ENCODE measurements at places on chromosomes 1 and 21.

GRCh38 chr1:10726355-10726754, 70.1 kb downstream of the CASZ1 start:
- no peak for DNase-seq

GRCh38 chr1:9476790-9477463, 62.3 kb upstream of the SLC25A33 start:
- no peak for DNase-seq

- no peak for DNase-seq
Observed at GRCh38 chr1:224289396-224289795, 40.6 kb downstream of the NVL start.

GRCh38 chr1:225691377-225691776, 38.5 kb upstream of the ENAH start:
- DNase-seq: no peak

DNA sequence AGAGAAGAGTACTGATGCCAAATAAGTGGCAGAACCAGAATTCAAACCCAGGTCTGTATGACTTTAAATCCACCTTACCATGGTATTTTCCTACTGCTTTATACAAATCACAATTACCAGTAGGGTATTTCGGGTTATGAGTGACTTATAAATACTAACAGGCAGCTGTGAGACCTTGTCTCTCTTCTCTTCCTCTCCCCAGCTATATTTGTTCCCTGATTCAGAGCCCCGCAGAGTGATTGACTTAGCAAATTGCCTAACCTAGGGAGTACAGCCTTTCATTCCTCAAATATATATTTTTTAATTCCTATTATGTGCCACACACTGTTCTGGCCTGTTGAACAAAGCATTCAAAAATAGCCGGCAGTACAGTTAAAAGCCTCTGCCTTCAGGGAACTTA, 168.0 kb downstream of the CLEC20A start:
- no peak for DNase-seq

- no peak for DNase-seq
Observed at GRCh38 chr1:2543543-2544092, 12.6 kb upstream of the TNFRSF14 start.

GRCh38 chr1:241396747-241397681, 40.0 kb upstream of the RGS7 start:
- no peak for DNase-seq

DNA sequence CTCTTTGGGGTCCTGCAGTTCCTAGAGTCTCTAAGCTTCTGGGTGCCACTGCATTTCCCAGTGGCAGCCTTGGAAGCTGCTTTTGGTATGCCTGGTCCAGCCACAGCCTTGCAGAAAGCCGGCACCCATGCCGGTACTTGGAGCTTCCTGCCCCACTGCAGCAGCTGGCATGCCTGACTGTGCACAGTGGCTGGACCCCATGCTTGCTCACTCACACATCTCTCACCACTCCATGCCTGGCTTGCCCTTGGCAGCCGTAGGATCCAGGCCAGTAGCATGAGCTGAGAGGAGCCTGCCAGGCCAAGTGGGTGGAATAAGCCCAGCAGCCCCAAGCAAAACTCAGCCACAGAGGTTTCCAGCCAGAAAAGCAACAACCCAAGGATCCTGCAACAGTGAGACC, 20.3 kb upstream of the FNBP1L start:
- DNase-seq: no peak

- no peak for DNase-seq
Observed at GRCh38 chr1:201896951-201897391, 8.3 kb downstream of the SHISA4 start.

- DNase-seq: no peak
Observed at GRCh38 chr1:170310014-170310405, 164.3 kb downstream of the NTMT2 start.

- no peak for DNase-seq
Observed at GRCh38 chr1:217673387-217673786, 42.2 kb downstream of the SPATA17 start.

DNA sequence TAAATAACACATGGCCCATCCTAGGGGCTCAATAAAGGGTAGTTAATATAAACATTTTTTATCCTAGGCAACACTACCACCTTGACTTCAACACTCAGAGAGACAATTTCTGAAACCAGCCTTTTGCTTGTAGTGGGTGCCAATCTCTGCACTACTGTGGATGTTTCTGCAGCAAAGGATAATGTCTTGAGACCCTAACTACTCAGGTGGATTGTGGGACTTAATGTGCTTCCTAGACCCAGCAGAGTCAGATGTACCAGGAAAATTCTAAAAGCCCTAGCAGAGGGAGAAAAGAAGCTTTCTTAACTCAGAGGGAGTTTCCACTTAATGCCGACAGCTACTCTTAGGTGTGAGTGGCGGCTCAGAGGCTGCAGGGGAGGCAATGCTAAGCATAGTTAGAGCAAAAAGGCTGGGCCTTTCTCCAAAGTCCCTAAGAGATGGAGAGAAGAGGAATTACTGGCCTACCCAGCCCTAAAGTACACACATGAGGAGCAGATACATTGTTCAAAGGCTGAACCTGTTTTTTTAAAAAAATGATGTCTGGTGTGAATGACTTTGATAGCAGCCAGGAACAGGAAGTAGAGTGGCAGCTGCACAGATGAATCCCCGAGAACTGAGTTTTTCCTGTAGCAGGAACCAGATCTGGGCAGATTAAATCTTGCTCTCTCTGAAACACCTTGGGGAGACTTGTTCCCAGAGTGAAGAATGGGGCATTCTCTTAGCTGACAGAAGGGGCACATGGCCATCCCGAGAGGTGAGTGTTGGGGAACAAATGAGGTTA, 33.5 kb upstream of the ABCD3 start:
- no peak for DNase-seq

DNA sequence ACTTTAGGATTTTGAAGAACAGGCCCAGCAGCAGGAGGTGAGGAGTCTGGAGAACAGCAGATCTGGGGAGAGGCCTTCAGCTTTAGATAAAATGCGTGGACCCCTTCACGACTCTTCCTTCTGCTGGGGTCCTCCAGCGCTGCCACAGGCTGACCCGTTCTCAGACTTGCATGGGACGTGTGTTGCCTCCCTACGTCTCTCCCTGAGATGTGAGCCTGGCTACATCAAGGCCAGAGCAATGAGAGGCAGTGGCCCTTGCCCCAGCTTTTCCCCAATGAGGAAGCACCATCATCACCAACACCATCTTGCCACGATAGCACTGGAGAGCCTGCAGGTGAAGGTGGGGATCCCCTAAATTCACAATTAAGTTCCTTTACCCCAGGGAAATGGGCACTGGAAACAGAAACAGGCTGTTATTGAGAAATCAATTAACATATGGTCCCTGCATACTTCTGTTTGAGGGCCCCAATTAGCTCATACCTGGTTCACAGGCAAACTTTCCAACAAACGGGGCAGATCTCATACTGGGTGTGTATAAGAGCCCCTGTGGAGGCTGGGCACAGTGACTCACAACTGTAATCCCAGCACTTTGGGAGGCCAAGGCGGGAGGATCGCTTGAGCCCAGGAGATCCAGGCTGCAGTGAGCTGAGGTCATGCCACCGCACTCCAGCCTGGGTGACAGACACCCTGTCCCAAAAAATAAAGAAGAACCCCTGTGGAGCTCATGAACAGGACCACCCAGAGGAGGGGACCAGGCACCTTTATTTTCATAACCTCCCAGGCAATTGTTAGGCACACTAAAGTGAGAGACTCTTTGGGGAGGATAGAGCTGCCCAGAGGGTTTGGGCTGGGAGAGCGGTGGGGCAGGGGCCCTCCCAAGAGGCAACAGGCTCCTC, 12.1 kb upstream of the ADAMTSL4 start:
- no peak for DNase-seq

- DNase-seq: no peak
Observed at GRCh38 chr1:53559391-53559815, 100.2 kb downstream of the DMRTB1 start.

DNA sequence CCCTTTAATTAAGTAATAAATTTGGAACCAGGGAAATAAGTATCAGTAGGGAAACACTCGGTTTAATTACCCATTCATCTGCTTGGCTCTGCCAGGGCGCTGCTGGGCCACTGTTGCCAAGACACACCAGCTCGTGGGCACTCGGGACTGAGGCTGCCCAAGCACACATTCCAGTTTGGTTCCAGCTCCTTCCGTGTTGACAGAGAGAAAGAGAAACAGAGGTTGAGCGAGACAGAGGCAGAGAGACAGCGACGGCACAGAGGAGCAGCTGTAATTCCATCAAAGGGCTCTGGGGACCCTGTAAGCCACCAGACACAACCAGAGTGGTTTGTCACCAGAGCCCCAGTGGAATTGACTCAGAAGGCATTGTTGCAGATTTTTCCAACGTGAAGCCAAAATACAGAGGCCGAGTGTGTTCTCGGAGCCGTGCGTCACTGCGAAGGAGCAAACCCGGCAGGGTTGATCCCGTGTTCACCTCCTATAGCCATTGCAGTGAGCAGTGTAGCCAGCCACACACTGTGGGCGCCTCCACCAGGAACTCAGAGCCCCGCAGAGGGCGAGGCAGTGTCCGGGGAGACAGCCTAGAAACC, 33.5 kb downstream of the SYF2 start:
- no peak for DNase-seq

- no peak for DNase-seq
Observed at GRCh38 chr1:164787834-164788231, 228.8 kb downstream of the PBX1 start.

DNA sequence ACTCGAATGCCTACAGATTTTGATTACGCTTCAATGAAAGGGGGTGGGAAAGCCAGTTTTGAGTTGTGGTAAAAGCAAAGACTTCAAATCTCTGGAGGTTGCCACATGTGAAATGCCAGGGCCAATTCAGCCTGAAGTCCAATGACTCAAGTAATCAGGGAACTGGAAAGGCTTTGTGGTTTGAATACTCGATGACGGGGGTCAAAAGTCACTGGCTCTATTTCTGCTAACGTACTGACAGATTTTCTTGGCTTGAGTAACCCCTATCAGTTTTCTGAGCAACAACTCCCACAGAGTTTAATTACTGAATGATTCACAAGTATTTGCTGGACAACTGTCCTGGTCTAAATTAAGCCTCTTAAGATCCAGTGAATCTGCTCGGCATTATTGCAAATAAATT, 152.2 kb downstream of the SIPA1L2 start:
- no peak for DNase-seq

DNA sequence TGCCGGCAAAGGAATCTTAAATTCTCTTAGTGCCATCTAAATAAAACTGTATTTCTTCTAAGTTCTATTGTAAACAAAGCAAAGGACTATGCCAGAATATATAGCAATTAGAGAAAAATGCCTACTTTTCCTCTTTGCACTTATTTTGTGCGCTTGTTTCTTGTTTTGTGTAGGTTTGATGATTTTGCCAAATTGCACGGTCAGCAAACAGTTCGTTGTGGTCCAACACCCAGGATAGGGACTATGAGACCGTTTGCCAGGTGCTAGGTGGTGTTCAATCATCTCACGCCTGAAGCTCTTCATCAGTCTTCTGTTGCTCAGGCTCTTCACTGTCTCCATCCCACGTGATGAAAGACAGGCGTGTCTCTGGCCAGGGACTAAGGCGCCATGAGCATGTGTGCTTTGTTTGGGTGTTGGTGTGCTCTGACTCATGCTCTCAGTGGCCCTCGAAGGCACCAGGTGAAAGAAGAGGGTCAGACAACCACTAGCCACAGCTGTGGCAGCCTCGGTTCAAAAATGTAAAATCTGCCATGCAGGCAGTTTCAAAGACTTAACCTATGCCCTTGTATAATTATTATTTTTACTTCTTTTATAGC, 36.9 kb upstream of the KCNE1 start:
- no peak for DNase-seq
